ENCODE measurements at places on chromosomes 13 and 19.

DNA sequence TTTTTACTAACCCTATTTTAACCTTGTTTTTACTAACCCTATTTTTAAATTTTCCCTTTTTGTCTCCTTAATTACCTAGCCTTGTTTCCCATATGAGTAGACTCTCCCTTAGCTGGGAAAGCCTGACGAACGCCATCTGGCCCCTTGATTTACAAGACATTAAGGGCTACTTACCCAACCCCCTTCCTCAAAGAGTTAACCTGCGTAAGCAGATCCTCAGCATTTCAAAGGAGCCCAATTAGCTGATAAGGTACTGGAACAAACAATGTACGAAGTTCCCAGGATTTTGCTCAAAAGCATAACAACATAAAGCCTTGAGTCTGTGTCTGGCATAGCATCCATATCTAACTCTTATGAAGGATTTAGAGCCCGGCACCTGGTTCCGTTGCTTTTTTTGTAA, 4.7 kb upstream of the MVB12A start:
- DNase-seq = no peak

DNA sequence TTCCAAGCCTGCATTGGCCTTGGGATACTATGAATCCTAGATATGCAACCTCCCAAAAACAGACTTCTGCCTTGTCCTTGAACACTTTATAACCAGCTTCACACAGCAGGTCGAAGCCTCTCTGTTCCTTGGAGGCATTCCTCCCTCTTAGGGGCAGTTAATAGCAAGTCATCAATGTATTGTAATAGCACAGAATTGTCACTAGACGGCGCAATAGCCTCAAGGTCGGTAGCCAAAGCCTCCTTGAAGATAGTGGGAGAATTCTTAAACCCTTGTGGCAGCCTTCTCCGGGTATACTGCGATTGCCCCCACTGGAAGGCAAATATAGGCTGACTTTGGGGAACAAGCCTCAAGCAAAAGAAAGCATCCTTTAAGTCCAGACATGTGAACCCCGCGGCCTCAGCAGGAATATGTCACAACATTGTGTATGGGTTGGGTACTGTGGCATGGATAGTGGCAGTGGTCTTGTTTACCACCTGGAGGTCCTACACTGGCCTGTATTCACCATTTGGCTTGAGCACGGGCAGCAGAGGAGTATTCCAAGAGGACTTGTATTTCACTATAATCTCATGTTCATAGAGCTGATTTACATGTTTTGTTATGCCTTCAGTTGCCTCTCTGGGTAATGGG, 61.1 kb downstream of the ZNF431 start:
- peak; percentile 25 for DNase-seq

DNA sequence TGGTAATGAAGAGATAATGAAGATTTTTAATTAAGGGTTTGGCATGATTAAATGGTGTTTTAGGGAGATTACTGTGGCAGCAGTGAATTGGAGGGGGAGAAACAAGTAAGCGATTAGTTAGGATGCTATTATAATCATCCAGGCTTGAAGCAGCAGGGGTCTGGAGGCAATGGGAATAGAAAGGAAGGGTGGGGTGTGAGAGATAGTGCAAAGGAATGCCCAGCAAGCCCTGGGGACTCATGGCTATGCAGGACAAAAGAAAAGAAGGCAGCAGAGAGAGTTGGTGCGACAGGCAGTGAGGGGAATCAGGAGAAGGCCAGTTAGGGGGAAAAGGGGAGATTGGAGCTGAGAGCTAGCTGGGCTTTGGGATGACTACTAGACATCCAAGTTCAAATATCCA, 34.5 kb downstream of the SOX21 start:
- no peak for DNase-seq

DNA sequence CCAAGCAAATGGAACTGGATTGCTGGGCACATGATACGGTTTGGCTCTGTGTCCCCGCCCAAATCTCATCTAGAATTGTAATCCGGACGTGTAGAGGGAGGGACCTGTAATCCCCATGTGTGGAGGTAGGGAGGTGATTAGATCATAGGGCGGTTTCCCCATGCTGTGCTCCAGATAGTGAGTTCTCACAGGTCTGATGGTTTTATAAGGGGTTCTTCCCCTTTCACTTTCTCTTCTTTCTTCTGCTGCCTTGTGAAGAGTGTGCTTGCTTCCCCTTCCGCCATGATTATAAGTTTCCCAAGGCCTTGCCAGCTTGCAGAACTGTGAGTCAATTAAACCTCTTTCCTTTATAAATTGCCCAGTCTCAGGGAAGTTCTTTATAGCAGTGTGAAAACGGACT, 32.6 kb upstream of the MTIF3 start:
- DNase-seq = no peak

- DNase-seq = peak; percentile 95
Observed at GRCh38 chr19:17555480-17555928, at the start of gene COLGALT1. COLGALT1 (plus strand) TSS chr19:17555649; CDS start chr19:17555714, 65 bp downstream.

GRCh38 chr13:114282041-114282670, 755 bp downstream of the UPF3A start:
- DNase-seq = no peak

DNA sequence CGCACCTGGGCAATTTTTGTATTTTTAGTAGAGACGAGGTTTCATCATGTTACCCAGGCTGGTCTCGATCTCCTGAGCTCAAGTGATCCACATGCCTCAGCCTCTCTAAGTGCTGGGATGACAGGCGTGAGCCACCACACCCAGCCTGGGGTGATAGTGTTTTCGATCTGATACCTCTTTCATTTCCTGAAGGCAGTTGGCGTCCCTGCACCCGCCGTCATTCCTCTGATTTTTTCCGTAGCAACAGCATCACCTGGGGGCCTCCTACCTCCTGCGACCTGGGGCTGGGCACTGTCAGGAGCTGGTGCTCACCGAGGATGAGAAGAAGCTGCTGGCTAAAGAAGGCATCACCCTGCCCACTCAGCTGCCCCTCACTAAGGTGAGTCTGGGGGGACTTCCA, 10.8 kb downstream of the CREB3L3 start:
- DNase-seq = no peak

- no peak for DNase-seq
Observed at GRCh38 chr19:7734220-7735203, 2.6 kb upstream of the CLEC4G start.

DNA sequence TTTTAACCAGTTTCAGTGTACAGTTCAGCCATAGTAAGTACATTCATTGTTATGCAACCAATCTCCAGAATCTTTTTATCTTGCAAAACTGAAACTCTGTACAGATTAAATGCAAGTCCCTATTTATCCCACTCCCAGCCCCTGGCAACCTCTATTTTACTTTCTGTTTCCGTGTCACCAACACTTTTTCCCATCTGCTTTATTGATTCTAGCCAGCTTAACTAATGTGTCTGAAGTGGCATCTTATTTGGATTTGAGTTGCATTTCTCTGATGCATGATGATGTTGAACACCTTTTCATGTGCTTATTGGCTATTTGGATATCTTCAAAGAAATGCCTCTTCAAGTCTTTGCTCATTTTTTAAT, 18.9 kb downstream of the SPATA13 start:
- DNase-seq = no peak

GRCh38 chr13:21710163-21710562, 39.3 kb downstream of the FGF9 start:
- DNase-seq = no peak

- peak; percentile 79 for DNase-seq
Observed at GRCh38 chr19:33396701-33397535, 23.4 kb downstream of the CEBPG start.

DNA sequence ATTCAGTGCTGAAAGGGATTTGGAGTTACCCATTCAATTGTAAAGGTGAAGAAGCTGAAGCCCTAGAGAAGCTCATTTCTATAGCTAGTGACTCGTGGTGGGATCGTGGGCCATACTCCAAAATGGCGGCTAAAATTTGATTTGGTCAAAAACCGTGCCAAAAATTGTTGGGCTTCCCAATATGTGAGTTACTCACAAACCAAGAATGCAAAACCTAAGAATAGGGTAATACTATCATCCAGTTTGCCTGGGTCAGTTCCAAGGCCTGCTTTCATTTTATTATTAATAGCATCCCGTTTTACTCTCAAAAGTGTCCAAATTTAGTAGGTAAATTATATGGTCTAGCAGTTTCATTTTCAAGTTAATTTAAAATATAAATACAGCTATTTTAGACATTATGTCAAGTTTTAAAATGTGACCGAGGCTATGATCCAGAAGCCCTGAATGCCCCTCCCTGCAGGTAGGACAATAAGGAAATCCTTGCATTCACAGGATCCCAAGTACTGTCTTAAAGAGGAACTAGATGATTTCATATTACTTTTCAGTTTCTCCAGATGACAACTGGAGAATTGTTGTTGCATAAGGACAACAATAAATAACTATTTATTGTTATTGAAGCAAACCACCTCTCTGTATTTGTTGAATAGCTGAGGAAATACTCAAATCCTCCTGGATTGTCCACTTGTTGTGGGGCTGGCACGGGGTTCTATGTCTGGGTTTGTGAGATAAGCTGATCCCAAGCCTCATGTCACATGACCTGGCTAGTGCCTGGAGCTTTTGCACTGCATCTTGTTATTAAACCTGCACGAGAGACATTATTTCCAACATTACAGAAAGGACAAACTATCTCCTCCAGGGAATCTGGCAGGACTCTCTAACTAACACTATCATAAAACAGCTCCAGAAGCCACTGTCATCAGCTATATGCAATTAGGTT, 11.6 kb upstream of the RAP2A start:
- peak; percentile 8 for DNase-seq

- no peak for DNase-seq
Observed at GRCh38 chr19:35816262-35816661, 3.6 kb upstream of the PRODH2 start.

- no peak for DNase-seq
Observed at GRCh38 chr13:88288326-88288725, 617.2 kb downstream of the SLITRK5 start.

GRCh38 chr13:93927431-93927830, 552.1 kb downstream of the DCT start:
- DNase-seq = peak; percentile 39

All from fibroblast of skin of back (primary cell).